Esophagus squamous epithelium (tissue), 5 donors: ENCODE measurements at places on chromosomes 7 and 10.

DNA sequence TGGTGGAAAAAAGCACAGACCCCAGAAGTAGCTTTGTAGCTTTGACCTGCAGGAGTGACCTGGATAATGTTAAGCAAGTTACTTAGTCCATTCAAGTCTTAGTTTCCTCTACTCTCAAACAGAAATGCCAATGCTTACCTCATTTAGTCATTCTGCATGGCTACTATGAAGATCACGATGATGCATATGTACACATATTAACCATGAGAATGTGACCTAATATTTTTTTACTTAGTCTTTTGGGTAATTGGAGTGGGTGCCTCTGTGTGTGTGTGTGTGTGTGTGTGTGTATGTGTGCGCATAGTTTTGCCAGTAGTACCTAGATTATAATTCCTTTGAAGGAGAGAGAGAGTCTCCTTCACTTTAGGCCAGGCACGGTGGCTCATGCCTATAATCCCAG is 95.8 kb downstream of the NRP1 start:
- no peak for DNase-seq

DNA sequence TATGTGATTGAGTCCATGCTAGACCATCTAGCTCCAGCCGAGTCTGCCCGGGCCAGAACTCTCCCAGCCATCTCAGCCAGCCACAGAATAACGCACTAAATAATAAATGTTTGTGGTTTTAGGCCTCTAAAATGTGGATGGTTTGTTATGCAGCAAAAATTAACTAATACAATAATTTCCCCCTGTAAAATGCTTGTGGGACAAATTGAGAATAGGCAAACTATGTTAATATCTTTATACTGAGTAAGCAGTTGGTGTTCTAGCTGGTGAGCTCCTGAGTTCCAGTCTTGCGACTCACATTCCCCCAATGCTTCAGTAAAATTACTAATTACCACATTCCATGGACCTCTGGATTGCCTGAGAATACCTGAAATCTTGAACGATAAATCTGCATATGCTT is 316.8 kb upstream of the NFE2L3 start:
- no peak for DNase-seq

- DNase-seq, result no peak
Observed at GRCh38 chr7:129438839-129439651, 4.8 kb downstream of the STRIP2 start.

- DNase-seq, result no peak
Observed at GRCh38 chr10:127699311-127699710, 37.7 kb upstream of the FOXI2 start.

DNA sequence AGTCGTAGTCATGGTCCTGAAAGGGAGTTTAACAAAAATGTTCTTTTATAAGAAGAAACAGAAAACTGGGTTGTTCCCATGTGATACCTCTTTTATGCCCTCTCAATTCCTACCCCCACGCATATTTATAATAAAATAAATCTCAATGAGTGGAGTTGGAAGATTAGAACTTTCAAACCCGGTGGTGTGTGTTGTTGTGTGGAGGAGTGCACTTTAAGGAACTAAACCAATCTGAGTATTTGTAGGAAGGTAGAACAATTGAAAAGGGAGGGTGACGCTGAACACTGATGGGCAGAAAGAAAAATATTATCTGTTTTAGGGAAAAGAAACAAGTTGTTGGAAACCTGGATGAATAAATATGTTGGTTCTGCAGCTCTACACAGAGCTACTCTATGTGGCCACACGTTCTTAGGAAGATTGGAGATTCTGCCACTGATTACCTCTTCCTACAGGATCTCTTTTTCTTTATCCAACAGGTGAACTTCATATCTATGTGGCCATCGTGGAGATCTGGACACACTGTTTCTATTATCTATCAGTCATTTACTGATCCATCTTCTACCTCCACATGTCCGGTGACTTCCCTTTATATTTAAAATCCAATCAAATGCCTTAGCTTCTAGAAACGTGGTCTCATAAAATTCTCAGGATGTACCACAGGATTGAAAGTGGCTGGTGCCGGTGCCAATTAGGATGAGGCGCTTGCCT is 13.1 kb upstream of the GATA3 start:
- DNase-seq, result no peak

DNA sequence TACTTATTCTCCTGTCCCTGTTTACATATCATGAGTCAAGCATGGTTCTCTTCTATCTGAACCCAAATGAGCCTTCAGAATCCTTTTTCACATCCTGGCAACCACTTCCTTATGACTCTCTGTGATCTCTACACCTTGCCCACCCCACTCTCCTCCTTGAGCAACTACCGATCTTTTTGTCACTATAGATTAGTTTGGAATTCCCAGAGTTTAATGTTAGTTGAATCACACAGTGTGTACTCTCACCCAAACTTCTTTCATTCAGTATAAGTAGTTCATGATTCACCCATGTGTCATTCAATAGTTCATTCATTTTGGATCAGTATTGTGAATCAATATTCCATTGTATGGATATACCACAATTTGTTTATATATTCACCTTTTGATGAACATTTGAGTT is 55.3 kb downstream of the TFAM start:
- DNase-seq, result no peak

GRCh38 chr7:91137788-91138368 is 126.4 kb upstream of the FZD1 start:
- no peak for DNase-seq

DNA sequence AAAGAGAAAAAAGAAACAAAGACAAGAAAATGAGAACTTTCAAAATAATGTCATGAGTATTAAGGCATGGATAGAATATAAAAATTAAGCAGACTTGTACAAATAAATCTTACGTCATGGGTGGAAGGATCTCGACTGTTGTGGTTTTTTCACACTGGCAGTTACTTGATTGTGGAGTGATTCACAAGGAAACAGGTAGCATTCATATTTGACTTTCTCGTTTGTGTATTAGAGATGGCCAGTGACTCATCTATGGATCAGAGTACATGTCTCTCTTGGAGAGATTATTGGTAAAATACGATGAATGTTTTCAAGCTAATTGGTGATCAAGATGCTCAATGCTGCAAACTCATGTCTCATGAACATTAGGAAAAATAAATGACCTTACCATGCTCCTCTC is 564.3 kb downstream of the GATA3 start:
- no peak for DNase-seq

GRCh38 chr10:8137272-8137681 is 82.8 kb downstream of the GATA3 start:
- DNase-seq, result no peak

GRCh38 chr7:36082910-36083309 is 70.1 kb upstream of the EEPD1 start:
- no peak for DNase-seq

- no peak for DNase-seq
Observed at GRCh38 chr7:83655951-83656556, 7.1 kb upstream of the SEMA3E start.

- no peak for DNase-seq
Observed at GRCh38 chr7:33191340-33191739, 62.0 kb downstream of the BBS9 start.

DNA sequence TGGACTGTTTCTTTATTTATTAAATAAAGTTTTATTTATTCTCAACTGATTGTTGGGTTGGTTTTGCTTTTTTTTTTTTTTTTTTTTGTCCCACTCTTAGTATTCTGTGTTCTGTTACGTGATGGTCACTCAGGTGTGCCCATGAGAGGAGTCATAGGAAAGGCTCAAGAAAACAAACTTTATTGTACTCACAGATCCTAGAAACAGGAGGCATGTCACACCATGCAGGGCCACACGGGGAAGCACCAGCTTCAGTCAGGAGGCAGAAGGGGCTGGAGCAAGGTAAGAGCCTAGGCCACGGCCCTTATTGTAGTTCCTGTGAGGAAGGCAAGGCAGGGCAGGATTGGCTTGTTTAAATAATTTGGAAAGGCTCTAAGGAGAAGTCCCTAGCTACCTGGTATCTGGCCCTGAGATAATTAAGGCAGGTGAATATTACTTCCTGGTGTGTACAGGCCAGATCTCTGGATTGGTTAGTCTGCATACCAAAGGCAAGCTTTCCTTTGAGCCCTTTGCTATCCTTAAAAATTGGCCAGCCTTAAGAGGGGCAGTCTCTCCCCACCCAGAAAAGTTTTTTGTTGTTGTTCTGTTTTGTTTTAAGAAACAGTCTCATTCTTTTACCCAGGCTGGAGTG is 8.3 kb downstream of the ATOH7 start:
- DNase-seq, result no peak

DNA sequence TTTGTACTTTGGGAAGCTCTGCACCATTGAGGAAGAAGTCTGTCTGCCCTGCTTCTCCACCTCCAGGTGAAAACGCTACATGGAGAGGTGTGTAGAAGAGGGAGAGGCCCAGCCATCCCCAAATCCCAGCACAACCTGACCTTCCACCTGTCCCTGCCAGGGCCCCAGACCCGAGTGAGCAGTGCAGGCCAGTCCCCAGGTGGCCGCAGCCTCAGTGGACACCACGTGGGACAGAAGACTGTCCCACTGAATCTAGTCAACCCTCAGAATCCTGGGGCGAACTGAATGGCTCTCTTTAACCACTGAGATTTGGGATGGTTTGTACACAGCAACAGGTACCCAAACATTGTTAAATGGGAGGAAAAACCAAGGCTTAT is 29.9 kb upstream of the GALNTL5 start:
- no peak for DNase-seq

GRCh38 chr10:61302124-61302523 is 151.1 kb downstream of the TMEM26 start:
- no peak for DNase-seq

GRCh38 chr7:93015101-93015778 is 102.5 kb downstream of the SAMD9 start:
- DNase-seq, result no peak

DNA sequence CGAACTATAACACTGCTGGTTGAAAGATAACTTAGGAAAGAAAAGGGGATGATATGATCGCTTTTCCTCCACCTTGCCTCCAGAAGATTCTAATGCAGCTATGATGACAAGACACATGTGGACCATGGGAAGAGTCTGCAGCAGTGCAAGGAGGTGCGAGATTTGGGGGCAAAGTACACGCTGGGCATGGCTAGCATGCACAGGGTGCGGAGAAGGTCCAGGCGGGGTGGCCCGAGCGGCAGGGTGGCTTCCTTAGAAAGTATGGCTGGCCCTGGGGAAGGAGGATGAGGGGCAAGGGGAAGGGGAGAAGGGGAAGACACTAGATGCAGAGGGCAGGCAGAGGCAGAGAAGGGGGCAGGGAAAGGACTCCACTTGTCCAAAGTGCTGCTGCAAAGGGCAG is 15.6 kb downstream of the ATXN7L1 start:
- no peak for DNase-seq
